ENCODE measurements at places on chromosomes 5 and 9.

GRCh38 chr9:7848498-7848897 lies 48.9 kb upstream of the DMAC1 start:
- DNase-seq = no peak

- no peak for DNase-seq
Measured at GRCh38 chr9:110545705-110546104, 33.8 kb downstream of the SVEP1 start.

GRCh38 chr9:97447001-97447400 lies 35.1 kb downstream of the TDRD7 start:
- no peak for DNase-seq

- no peak for DNase-seq
Measured at GRCh38 chr9:18822850-18823249, 210.2 kb downstream of the SAXO1 start.

- DNase-seq = no peak
Measured at GRCh38 chr5:141121563-141121962, at the start of gene PCDHB4. Gene PCDHB4, plus strand, starts transcription at chr5:141121818. Its CDS starts 181 bp downstream, at chr5:141121999.

All from CD4-positive, alpha-beta T cell treated with Interleukin-10 for 1 hour (primary cell).